ENCODE measurements at places on chromosomes 4 and X.
A peak's percentile ranks its signal among the peaks of the same experiment; 100 is the strongest.

GRCh38 chrX:6021316-6022091 is 207.2 kb downstream of the NLGN4X start:
- peak; percentile 52 for DNase-seq

DNA sequence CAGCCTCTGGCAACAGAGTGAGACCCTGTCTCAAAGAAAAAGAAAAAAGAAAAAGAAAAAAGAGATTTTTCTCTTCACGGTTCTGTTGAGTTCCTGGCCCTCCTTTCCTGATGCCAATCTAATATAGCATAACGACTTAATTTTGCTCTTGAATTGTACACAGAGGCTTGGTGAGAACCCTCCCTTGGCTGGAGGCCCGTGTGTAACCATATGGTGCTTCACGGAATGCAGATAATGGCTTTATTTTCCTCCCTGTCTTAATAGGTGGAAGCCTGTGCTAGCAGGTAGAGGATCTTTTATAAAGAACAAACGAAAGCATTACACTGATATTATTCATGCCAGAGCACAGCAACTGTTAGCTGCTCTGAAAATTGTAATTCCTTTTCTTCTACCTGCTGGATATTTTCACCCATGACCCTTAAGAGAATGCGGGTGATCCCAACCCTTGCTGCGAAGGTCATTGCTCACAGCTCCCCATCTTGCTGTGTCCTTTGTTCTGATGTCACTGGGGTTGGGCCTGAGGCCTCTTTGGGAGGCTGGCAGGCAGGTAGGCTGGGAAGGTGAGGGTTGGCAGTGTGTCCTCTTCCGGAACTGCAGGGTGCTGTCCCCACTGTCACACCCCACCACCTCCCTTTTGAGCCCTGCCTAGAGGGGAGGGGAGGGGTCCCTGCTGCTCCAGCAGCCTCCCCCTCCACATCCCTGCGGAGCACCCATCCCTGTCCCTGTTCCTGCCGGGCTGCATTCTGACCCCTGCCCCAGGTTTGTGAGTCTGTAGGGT is 83.8 kb upstream of the STOX2 start:
- no peak for DNase-seq

DNA sequence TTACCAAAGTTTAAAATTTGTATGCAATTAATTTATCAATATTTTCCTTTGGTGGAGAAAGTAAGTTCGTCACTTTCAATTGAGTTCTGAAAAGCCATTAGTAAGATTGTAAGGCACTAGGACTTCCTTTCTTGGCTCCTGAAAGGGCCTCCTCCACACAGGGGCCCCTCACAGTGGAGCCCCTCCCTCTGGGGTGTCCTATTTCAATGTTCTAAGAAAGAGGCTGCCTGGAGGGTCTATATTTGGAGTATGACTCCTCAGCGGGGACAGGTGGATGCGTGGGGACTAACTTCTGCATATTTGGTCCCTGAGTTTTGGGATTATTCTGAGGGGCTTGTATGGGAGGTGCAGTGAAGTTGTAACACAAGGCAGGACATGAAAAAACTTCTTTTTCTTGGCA is 1.6 kb upstream of the ARMCX4 start:
- no peak for DNase-seq

- peak; percentile 32 for DNase-seq
Measured at GRCh38 chr4:141046255-141046654, 87.0 kb downstream of the RNF150 start.

GRCh38 chrX:132426695-132427281 is 62.0 kb downstream of the MBNL3 start:
- DNase-seq = no peak

DNA sequence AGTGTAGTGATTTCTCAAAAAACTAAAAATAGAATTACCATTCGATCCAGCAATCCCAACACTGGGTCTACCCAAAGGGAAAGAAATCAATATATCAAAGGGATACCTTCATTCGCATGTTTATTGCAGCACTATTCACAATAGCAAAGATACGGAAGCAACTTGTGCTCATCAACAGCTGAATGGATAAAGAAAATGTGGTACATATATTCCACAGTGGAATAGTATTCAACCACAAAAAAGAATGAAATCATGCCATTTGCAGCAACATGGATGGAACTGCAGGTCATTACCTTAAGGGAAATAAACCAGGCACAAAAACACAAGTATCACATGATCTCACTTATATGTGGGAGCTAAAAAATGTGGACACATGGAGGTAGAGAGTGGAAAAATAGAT is 42.7 kb upstream of the NKAP start:
- no peak for DNase-seq

GRCh38 chr4:54498661-54499111 is 159.1 kb upstream of the KIT start:
- DNase-seq = no peak

- DNase-seq = no peak
Measured at GRCh38 chr4:78534286-78534955, 17.1 kb upstream of the ANXA3 start.

DNA sequence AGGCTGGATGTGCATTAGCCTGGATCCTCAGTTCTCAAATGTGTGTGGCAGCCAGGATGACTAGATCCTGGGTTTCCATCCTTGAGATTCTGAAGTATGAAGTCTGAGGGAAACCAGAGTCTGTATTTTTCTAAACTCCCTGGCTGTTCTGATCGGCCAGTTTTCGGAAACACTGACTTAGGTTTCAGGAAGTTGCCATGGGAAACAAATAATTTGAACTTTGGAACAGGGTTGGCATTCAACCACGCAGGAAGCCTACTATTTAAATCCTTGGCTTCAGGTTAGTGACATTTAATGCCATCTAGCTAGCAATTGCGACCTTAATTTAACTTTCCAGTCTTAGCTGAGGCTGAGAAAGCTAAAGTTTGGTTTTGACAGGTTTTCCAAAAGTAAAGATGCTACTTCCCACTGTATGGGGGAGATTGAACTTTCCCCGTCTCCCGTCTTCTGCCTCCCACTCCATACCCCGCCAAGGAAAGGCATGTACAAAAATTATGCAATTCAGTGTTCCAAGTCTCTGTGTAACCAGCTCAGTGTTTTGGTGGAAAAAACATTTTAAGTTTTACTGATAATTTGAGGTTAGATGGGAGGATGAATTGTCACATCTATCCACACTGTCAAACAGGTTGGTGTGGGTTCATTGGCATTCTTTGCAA is 67.6 kb downstream of the PDGFRA start:
- DNase-seq = no peak

DNA sequence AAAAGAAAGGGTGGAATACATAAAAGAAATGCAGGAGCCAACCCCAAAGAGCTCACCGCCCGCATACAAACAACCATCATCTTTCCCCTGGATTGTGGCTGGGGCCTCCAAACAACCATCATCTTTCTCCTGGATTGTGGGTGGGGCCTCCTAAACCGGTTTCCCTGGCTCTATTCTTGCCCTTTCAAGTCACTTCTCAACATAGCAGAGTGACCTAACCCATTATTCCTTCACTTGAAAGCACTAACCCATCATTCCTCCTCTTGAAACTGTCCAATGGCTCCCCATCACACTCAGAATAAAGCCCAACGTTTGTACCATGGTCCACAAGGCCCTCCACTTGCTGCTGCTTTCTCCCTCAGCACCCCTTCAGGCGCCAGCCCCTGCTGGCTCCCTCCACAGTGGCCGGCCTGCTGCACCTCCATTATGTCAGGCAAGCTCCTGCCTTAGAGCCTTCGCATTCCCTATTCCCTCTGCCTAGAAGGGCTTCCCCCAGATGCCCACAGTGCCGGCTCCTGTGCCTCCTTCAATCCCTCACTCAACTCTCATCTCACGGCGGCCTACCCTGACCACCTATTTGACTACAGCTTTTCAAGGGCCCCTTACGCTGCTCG is 24.1 kb downstream of the SMIM43 start:
- DNase-seq = no peak

- DNase-seq = no peak
Measured at GRCh38 chr4:148261848-148262247, 180.4 kb downstream of the NR3C2 start.

DNA sequence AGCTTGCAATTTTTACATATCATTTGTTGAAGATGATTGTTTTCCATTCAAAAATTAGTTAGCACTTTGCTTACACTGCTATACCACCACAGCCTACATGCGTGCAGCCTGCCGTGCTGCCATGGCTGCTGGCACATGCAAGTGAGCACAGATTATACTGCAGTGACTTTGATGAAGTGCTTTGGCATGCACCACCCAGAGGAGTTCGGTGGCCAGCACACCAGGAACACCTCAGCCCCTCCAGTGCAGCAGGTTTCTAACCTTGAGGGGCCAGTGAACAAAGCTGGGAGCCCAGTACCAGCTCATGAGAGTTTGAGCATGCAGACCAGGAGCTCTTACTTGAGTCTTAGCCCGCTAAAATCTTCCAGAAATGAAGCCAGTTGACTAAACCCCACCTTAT is 431.5 kb downstream of the DACH2 start:
- DNase-seq = no peak

DNA sequence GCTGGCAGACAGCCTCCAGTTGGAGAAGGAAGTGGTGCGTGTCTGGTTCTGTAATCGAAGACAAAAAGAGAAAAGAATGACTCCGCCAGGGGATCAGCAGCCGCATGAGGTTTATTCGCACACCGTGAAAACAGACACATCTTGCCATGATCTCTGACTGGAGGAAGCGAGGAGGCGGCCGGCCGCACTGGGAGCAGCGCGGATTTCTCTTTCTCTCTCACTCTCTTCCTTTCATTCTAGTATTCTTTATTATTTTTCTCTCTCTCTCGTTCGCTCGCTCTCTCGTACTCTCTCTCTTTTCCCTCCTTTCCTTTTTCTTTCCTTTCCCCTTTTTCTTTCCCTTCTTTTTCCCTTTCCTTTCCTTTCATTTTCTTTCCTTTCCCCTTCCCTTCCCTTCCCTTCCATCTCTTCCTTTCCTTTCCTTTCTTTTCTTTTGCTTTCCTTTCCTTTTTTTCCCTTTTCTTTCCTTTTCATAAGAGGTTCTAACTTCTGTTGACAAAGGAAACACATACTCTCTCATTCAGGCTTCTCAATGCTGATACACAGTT is 1.2 kb downstream of the POU3F4 start:
- DNase-seq = no peak

- no peak for DNase-seq
Measured at GRCh38 chrX:17226736-17227135, 148.3 kb upstream of the NHS start.

- no peak for DNase-seq
Measured at GRCh38 chrX:112839856-112840255, 775 bp downstream of the AMOT start.

- DNase-seq = no peak
Measured at GRCh38 chrX:38552721-38553120, 8.6 kb upstream of the TSPAN7 start.

DNA sequence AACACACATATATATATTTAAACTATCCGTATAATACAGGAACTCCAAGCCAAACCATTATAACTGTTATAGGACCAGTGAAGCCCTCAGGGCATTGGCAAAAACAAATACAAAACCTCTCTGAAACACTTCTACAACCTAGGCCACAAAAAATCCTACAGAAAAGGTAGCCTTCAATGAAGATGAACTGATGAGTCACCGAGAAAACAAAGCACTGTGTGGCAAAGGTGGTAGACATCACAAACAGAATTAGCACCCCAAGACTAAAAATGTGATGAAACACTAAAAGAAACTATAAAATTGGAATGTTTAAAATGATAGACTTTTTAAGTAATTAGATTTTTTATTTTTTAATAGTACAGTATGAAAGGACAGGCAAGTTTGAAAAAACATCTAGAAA is 5.5 kb upstream of the HSPA4L start:
- no peak for DNase-seq

- DNase-seq = no peak
Measured at GRCh38 chr4:152000518-152000917, 239.7 kb upstream of the GATB start.

GRCh38 chrX:10576777-10577447 is 43.5 kb downstream of the MID1 start:
- no peak for DNase-seq

GRCh38 chrX:40893251-40893910 is 158.0 kb upstream of the MED14 start:
- no peak for DNase-seq

DNA sequence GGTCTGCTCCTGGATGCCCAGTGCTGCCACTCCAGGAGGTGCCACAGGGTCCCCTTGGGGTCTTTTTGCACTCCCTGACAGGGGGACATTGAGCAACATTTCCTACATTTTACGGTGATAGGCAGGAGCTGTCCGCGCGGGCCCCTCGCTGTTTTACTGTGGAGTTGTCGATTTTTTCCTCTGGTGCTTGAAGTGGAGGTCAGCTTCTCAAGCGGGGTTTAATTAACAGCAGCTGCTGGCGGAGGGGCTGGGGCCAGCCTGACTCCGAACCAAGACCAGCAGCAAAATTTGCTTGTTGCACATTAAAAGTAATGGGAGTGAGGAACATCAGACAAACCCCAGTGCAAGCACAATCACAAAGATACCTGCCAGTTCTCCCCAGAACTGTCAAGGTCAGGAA is 13.2 kb upstream of the SH3TC1 start:
- DNase-seq = no peak

DNA sequence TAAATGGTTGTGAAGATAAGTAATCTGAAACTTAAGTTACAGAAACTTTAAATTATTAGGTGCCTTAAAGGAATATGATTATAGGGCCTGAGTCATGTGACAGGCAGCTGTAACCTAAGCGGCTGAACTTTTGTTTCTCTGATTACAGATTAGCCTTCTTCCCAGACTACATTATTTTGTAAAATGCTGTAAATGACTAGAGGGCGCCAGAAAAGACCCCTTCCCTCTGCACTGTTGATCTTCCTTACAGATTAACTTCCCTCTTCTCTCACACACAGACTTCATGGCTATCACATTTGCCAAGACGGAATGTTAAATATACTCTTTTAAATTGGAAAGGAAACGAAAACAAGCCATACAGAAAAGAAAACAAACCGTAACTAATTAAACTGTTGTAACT is 96.6 kb downstream of the EVC2 start:
- DNase-seq = no peak

- DNase-seq = no peak
Measured at GRCh38 chr4:122796801-122797404, 29.7 kb upstream of the FGF2 start.

- no peak for DNase-seq
Measured at GRCh38 chr4:131650951-131651350, 1498.1 kb upstream of the PCDH10 start.

DNA sequence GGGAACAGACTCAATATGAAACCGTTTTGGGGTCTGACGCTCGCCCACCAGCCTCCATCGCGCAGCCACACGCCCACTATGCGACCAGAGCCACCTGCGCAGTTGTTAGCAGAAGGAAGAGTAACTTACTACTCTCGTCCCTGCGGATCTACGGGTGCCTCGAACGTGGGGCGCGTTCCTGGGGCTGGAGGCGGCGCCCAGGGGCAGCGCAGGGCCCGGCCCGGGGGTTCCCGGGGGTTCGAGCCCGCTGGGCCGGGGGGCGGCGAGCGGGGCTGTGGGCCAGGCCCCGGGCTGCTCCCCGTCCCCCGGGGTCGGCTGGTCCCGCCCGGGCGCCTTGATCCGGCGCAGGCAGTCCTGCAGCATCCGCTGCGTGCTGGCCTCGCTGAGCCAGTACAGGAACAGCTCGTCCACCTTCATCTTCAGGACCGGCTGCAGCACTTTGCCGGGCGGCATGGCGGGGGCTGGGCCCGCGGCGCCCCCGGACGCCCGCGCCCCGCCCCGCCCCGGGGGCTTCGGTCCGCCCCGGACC is 404 bp downstream of the PPP2R3B start:
- peak; percentile 14 for DNase-seq

All from hepatocyte (in vitro differentiated cells).